ENCODE measurements at places on chromosomes 5 and 9.

DNA sequence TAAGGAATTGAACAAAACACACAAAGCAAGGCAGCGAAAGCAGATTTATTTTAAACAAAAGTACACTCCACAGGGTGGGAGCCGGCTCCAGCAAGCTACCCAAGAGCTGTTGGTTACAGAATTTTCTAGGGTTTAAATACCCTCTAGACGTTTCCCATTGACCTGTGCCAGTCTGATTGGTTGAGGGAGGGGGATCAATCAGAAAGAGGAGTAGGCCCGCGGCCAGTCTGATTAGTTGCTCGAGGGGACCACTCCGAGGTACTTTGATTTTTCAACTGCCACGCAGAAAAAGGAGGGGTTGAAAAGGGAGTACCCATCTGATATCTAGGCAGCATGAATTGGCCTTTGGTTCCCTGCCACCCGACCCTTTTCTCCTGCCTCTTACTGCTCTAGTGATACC lies 998 bp downstream of the SRP19 start:
- DNase-seq, result no peak

GRCh38 chr5:180084638-180085561 lies 13.3 kb upstream of the RNF130 start:
- peak; percentile 80 for DNase-seq

DNA sequence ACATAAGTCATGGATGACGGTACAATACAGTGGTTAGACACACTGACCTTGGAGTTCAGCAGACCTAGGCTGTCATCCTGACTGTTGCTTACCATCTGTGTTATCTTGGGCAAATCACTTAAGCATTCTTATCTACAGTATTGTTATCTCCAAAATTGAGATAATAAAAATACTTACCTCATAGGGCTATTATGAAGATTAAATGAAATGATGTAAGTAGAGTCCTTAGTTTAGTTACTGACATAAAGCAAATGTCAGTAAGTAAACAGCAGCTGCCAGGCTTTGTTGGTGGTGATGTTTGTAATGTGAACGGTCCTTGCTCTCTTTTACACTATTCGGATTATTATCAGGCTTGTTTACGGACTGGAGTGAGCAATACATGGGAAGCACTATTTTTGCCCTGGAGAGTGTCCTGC lies 107.3 kb upstream of the DPYSL3 start:
- no peak for DNase-seq

DNA sequence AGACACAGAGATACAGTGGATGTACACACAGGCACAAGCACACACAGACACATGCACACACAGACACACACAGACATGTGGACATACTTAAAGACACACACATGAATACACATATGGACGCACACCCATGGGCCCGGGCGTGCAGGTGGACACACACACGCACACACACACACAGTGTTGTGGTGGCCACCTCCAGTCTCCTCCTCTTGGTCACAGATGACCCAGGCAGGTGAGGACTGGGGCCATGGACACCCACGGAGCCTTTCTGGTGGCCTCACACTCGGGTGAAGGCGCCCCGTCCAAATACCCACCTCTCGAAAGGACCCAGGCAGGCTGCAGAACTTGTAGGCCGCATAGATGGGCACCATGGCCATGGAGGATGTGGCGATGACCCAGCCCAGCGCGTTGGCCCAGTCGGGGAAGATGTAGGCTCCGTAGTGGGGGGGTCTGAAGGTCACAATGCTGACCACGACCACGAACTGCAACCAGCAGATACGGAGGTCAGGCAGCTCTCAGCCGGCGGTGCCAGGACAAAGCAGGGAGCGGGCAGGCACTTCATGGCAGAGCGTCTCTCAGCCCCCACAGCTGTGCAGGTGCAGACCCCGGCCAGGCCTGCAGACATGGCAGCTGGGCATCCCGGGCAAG lies 42.5 kb downstream of the SLC6A3 start:
- DNase-seq, result no peak

GRCh38 chr9:123074628-123075027 lies 41.2 kb downstream of the GPR21 start:
- no peak for DNase-seq

- DNase-seq, result peak; percentile 47
Measured at GRCh38 chr5:42583322-42583721, 160.1 kb downstream of the GHR start.
